ENCODE measurements at places on chromosomes 5 and 9.

DNA sequence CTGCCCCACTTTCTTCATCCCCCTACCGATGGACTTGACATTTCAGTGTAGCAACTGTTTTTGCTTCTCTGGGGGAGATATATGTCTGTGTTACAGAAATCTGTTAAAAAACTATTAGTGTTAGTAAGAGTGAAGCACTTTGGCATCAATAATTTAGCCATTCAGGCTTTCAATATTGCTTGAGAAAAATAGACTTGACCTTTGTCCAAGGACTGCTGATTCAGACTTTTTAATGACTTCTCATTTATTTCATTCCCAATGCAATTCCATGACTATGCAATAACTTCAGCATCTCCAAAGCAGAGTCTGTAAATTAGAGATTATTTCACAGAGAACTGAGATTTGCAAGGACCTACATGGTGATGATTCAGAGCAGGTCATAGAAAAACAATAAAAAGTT lies 104.1 kb upstream of the SPEF2 start:
- no peak for DNase-seq

DNA sequence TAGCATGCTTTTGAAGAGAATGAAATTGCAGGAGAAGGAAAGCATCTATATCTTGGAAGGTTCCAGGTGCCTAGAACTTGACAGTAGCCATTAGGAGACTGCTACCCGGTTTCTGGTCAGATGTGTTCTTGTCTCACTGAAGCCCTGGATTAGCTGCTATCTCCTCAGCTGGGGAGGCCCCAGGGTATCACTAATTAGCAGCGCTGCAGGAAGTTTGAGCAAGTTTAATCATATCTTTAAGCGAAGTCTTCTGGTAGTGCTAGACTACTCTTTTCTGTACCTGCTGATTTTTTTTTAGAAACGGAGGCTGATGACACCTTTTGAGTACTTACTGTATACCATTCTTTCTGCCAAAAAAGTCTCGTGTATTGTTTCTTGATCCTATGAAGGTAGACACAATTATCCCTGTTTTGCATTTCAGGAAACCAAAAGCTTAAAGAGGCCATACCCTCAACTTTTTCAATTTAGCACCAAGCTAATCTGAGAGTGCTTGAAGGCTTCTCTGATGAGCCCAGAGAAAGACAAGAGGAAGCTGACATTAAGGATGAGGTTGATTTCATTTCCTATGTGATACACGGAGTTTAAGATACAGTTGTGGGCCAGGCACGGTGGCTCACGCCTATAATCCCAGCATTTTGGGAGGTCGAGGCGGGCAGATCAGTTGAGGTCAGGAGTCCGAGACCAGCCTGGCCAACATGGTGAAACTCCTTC lies 201.3 kb downstream of the ARHGAP26 start:
- no peak for DNase-seq

DNA sequence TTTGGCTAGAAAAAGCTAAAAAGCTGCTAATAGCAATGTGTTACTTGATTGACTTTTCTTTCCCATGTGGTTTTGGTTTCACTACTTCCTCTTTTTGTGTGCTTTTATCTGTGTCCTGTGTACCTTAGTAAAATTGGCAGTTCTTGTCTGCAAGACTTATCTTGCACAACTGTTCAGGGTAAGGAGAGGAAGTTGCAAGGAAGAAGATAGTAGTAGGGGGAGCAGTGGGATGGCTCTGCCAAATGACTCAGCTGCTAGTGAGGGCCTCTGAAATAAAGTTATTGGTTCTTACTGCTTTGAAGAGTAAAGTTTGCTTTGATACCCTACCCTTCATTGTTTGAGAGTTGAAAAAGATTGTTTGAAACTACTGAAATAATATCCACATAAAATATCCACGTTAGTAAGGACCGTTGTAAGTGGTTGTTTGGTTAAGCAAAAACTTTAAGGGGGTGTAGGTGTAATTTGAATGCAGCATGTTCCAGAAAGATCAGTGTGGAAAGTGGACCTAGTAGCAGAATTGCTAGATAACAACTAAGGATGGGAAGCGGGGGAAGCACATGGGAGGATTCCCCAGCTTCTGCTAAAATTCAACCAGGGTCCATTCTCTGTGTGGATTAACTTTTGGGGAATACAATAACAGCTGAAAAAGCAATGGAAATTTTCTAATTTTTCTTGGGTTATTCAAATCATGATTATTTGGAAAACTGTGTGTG lies 123.5 kb downstream of the SCAMP1 start:
- DNase-seq = peak; percentile 48

GRCh38 chr5:114434396-114435219 lies 72.7 kb downstream of the KCNN2 start:
- DNase-seq = peak; percentile 18

DNA sequence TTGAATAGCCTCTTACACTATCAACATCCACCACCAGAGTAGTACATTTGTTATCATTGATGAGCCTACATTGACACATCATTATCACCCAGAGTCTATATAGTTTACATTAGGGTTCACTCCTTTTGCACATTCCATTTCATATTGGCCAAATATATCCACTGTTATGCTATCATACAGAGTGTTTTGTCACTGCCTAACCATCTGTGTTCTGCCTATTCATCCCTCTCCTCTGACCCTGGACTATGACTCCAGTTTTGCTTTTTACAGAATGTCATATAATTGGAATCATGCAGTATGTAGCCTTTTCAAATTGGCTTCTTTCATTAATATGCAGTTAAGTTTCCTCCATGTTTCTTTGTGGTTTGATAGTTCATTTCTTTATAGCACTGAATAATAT lies 904.7 kb downstream of the TLE1 start:
- no peak for DNase-seq

- no peak for DNase-seq
Measured at GRCh38 chr9:136823136-136824046, 15.6 kb downstream of the RABL6 start.

DNA sequence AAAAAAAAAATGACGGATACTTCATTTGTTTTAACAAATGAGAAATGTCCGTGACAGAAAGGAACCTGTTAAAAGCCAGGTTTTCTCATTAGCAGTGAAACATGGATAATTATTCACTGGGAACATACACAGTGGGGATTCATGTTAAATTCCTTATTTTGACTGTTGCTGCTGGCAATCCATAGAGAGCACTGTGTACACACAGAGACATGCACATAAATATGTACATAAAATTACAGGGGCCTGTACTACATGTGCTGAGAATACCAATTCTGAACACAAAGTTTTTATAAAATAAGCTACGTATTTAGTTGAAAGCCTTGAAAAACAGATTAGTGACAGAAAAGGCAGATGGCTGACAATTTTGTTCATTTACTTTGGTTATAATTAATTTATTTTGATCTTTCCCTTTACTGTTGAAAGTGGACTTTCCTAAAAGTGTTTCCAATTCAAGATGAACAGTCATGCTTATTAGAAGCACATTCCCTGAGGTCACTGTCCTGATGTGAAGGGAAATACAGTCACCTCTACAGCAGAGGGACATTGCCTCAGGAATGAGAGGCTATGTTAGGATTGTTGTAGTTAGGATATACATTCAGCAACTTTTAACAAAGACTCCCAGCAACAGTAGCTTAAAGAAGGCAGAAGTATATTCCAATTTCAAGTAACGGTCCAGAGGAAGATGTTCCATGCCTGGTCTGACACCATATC lies 166.7 kb downstream of the SAXO1 start:
- no peak for DNase-seq

DNA sequence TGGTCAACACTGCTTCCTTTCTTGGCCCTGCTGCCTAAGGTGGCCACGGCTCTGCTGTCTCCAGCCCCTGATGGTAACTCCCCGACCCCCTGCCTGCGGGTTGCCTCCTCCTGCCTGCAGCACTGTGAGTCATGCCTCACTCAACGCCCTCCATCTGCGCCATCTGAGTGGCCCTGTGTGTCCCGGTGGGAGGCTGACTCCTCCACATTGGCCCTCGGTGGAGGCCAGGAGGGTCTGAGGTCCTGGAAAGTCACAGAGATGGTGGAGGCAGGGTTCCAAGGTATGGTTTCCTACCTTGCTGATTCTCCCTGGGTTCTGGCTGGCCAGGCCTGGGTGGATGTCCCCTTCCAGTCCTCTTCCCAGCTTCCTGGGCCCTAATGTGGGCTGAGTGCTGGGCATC lies 64.5 kb upstream of the ADAMTS2 start:
- no peak for DNase-seq

DNA sequence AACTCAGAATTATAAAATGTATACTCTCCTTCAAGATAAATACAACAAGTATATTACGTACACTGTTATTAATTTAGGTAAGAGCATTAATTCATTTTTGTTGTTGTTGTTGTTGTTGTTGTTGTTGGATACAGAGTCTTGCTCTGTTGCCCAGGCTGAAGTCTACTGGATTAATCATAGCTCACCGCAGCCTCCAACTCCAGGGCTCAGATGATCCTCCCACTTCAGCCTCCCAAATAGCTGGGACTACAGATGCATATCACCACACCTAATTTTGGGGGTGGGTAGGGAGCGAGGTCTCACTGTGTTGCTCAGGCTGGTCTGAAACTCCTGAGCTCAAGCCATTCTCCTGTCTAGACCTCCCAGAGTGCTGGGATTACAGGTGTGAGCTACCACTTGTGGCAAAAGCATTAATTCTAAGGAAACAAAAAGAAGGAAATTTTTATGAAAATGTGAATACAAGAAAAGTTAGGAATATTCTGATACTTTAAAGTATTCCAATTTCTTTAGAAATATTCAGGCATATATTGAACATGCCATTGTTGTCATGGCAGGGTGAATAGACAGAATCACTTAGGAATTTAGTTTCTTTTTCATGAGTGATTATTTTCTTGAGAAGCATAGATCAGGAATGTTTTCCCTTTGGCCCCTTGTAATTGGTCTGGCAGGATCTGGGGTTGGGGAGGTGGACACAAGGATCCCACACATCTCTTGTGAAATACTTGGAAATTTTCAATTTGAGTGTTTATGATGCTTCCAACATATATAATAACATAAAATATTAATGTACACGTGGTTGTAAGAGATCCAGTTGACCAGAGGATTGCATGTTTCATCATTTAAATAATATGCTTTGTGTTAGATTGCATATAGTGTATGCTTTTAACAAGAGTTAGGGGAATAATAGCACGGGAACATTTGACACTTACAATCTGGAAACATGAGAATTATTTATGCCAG lies 263.6 kb downstream of the FANCC start:
- DNase-seq = no peak

- no peak for DNase-seq
Measured at GRCh38 chr5:133967698-133968203, 674 bp downstream of the C5orf15 start.

DNA sequence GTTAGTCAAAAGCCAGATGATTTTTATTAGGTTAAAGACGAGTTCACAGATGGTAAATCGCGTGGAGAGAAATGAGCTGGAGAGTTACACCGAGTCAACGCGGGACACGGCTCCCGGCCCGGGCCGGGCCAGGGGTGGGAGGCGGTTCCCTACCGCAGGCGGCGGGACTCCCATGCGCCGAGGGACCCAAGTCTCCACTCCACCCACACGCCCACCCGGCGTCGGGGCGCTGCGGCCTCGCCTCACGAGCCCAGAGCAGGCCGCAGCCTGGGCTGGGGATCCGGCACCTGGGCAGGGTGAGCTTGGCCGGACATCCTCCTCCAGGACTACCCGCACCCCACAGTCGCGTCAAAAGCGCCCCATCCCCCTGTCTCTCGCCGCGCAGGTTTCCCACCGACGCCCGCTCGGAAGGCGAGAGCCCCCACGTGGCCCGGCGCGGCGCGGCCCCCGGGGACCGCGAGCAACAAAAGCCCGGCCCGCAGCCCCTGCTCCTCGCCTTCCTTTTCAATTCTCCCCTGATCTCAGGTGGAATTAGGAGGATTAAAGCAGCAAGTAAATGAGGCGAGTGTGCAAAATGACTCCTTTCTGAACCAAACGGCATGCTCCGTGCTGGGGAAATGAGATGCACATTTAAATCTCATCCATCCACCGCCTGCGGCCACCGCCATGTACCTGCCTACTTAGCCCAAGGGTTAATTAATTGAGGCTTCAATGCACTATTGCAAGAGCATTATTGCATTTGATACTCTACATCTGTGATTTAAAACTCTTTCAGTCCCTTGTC lies 196.5 kb upstream of the TBCA start:
- DNase-seq = peak; percentile 79

GRCh38 chr5:98904780-98905179 lies 24.0 kb downstream of the CHD1 start:
- DNase-seq = no peak

DNA sequence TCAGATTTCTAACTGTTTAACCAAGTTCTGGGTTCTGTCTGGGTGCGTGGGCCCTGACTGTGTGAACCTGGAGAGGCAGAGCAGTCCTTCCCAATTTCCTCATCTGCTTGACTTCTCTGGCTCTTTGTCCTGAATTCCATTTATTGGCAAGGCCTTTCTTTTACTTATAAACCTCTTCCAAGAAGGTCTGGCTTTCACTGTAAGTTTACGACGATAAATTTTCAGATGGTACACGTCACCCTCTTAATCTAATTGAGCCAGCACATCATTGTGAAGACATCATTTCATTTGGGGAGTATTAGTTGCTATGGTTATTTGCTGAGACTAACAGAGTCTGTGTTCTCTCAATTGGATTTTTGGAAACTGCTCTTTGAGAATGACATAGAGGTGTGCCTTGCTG lies 92.4 kb downstream of the ARHGAP26 start:
- DNase-seq = no peak

DNA sequence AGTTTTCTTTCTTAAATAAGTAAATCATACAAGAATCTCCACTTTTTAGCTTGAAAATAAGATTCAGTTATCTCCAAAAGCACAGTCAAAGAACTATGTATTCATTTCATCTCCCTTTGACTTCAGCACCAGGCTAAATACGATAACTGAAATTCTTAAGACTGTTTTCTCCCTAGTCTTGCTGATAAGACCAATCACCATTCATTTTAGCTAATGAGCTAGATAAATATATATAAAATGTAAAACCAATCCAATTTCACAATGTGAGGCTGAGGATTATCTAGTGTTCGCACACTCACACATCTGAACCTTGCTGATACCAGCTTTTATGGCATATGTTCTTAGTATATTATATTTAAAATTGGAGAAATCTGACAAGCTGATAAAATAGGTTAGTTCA lies 17.3 kb upstream of the ZNF622 start:
- DNase-seq = no peak

Data from GM06990 (cell line).